ENCODE measurements at places on chromosomes 1 and 21.
A peak's percentile ranks its signal among the peaks of the same experiment; 100 is the strongest.

- no peak for DNase-seq
Observed at GRCh38 chr1:246755419-246755818, 31.2 kb downstream of the SCCPDH start.

GRCh38 chr1:160460214-160460642 lies 59.9 kb downstream of the VANGL2 start:
- DNase-seq, result no peak

- DNase-seq, result no peak
Observed at GRCh38 chr1:33029209-33029608, 7.5 kb downstream of the AK2 start.

DNA sequence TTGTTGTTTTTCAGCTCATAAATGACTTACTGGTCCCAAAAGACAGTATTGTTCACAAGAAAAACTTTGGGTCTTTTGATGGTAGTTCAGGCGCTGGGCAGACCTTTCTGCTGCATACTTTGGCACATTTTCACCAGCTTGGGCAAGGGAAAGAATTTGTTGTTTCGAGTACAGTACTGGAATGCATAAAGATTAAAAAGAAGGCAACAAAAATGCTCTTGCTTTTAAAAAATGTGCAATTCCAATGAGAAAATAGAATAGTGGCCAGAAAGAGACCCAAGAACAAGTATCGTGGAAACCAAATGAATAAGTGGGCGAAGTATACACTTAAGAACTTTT lies 56.0 kb downstream of the CLIC6 start:
- no peak for DNase-seq

- DNase-seq, result no peak
Observed at GRCh38 chr1:71094913-71095312, 14.1 kb upstream of the ZRANB2 start.

DNA sequence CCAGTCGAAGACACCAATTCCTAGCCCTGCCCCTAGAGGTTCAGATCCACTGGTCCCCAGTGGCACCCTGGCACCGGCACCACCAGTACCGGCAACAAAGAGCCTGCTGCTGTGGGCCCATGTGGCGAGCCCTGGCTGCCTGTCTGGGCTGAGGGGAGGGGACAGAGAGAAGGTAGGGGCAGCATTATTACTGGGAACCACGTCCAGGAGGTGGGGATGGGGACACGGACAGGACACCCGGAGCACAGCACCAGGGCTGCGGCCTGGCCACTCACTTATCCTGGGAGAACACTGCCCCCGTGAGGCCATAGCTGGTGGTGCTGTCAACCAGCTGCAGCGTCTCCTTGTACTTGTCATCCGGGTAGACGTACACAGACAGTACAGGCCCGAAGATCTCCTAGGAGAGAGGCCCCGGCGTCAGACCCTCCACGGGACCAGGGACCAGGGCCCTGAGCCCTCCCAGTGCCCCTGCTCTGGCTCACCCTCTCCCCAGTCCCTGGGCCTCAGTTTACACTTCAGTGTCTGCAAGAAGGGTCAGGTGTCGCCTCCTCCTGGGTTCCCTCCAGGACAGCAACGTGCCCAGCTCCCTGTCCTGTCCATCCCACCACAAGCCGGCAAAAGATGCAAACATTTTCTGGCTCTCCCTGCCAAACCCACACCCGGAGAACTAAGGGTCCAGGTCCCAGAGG lies 15.8 kb upstream of the TAS1R2 start:
- DNase-seq, result peak; percentile 62

DNA sequence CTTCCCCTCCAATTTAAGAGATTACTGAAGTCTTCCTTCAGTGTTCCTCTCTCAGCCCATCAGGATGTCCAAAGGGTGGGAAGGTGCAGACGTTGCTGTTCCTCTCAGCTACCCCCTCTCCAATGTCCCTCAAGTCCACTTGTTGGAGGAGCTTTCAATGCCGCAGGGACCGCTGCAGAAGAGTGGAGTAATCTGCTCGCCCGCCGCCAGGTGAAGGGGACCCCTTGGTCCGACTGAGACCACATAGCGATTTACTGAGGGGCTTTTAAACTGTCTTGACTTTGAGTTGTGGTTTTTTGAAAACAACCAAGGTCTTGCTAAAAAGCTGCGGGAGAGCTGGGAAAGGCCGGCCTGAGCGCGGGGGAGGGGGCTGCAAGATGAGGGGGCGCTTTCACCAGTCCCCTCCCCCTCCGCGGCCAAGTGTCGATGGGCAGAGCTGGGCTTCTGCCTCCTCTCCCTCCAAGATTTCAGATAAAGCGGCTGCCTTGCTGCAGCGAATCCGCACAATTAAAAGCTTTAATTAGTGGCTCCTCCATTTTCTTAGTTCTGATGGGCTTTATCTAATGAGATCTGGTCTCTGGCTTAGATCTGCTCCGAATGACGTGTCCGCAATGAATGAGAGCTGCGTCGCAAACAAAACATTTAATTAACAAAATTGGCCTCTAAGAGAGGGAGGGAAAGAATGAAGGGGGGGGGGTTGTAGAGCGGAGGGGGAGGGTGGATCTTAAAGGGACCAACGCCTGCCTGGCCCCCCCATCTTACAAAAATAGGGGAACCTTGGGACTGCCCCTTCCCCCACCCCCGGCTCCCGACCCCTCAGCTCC lies 5.9 kb downstream of the LMO4 start:
- no peak for DNase-seq

DNA sequence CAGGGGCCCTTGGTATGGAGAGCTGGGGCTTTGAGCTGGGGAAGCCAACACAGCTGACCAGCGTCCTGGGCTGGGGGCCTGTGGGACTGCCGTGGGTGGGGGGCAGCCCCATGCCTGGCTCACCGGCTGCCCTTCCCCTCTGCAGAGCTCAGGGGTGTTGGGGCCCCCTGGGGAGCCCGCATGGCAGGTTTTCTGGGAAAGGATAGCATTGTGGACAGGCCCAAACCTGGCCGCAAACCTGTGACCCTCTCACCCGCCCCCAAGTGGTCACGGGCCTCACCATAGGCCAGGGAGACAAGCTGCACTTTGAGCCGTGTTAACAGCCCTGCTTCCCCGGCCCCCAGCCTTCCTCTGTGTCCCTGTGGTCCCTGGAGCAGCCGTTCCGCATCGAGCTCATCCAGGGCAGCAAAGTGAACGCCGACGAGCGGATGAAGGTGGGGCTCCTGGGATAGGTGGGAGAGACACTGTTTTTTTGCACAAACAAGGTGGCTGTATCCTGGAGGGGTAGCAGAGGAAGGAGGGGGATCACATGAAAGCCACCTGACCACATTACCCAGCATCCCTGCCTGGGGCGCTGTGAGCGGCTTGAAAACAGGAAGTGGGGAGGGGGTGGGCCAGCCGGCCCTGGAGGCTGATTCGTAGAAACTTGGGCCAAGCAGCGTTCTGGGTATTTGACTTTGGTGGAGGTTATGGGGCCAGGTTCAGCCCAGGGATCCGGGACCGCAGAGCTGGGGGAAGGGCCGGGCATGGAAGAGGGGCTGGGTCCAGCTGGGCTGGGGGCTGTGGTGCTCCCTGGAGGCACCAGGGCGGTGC lies 65.9 kb downstream of the PIK3CD start:
- DNase-seq, result peak; percentile 57

DNA sequence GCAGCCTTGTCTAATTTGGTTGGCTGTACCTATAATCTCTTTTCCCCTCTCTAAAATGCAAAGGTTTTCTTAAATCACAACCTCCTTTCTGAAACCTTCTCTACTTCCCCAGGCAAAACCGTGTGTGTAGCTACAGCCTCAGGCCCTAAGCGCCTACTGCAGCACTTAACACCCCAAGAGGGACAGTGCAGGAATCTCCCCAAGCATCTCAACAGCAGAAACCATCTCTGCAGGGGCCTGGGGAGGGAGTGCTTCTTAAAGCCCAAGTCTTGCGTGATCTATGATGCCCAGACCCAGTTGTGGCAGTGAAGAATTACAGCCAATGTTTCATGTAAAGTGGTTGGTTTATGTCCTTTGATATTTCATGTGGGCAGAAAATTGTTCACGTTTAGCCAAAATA lies 159.3 kb downstream of the DSCAM start:
- no peak for DNase-seq

DNA sequence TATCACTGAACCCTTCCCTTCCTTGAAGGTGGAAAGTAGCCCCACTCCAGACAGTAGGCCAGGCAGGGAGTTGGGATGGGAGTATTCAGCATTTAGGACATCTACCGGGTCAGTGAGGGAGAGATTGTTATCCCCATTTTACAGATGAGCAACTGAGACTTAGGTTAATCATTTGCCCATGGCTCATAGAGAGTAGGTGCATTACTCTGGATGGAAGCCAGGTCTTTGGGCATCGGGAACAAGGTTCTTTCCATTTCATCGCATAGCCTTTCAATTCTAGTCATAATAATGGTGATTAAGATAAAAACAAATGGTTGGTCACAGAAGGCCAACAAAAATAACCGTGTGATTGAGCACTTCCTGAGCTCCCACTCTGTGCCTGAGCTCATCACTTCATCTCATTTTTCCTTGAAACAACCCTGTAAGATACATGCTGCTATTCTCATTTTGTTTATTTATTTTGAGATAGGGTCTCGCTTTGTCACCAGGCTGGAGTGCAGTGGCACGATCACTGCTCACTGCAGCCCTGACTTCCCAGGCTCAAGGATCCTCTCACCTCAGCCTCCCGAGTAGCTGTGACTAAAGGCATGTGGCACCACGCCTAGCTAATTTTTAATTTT lies 64.8 kb downstream of the NAV1 start:
- DNase-seq, result no peak

DNA sequence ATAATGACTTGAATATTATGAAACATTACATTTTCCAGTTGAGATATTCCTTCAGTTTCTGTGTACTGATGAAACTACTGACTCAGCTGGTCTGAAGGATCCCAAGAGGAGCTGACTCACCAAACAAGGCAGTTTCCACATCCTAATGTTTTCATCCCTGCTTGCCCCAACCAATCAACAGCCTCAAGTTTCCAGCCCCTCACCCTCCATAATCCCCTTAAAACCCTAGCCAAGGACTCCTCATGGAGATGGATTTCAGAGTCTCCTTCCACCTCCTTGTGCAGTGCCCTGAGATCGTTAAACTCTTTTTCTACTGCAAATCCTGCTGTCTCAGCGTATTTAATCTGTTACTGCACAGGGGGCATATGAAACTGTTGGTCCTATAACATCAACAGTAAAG lies 83.1 kb upstream of the HAO2 start:
- DNase-seq, result no peak
